HS-27A (cell line): ENCODE measurements at places on chromosomes 7 and 10.
A peak's percentile ranks its signal among the peaks of the same experiment; 100 is the strongest.

- DNase-seq: no peak
These were observed 8.3 kb upstream of the FRMPD2 start for GRCh38 chr10:48282829-48283228.

DNA sequence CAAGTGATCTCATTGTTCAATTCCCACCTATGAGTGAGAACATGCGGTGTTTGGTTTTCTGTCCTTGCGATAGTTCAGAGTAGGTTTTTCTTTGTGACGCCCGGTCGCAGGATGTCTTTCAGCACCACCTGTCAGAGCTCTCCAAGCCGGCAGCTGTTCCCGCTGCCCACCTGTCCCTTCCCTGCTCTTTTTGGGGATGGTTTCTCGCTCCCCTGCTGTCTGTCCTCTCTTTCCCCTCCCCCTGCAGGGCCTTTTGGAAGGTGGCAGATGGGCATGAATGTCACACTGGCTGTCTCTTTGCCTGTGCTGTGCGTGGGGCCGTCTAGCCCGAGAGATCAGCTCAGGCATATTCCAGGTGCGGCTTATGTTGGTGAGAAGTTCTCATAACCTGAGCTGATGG lies 137.0 kb downstream of the GRK5 start:
- no peak for DNase-seq

- no peak for DNase-seq
These were observed 152.2 kb downstream of the ARL4A start for GRCh38 chr7:12839508-12840153.

- no peak for DNase-seq
These were observed 239.1 kb downstream of the SKAP2 start for GRCh38 chr7:26625286-26625685.

- DNase-seq: no peak
These were observed 143.9 kb upstream of the LSM8 start for GRCh38 chr7:118039963-118040489.

DNA sequence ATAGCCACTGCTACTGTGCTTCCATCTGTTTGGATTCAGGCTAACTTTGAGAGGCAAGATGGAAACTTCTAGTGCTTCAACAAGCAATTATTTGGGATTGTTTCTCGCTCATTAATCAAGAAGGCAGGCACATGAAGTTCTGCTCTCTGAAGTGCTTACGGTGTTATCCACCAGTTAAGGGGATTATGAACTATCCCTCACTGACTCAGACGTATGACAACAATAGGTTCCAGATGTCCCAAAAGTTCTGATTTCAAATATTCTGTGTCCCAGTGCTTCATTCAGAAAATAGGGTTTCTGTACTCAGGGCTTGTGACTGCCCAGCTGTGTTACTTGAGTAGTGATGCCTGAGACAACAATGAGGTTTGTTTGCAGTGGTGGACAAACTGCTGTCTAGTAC lies 81.0 kb downstream of the HACD1 start:
- no peak for DNase-seq

DNA sequence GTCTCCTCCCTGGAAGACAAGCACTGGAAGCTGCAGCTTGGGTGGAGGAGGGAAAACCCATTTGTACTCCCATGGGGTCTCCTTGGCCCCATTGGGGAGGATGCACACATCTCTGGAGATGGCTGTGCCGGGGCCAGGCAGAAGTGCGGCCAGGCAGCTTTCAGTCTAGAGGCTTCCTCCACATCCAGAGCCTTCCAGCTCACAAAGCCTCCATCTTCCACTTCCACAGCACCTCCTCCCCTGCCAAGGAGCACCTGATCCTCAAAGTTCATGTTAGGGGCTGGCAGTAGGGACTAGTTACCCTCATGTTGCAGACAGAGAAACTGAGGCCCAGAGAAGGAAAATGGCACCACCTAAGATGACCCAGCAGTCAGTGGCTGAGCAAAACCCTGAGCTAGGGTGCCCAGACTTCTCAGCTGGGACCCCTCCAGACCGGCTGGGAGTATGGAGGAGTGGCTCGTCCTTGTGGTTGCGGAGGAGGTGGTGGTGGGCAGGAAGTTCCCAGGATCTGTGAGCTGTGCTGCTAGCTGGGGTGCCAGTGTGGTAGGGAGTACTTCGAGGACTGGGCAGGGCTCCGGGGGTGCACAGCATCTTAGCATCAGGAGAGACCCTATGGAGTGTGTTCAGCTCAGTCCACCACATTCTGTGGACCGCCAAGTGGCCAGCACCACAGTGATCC lies 44.2 kb downstream of the ADCYAP1R1 start:
- DNase-seq: no peak

GRCh38 chr10:119575506-119575905 lies 21.3 kb downstream of the TIAL1 start:
- no peak for DNase-seq

DNA sequence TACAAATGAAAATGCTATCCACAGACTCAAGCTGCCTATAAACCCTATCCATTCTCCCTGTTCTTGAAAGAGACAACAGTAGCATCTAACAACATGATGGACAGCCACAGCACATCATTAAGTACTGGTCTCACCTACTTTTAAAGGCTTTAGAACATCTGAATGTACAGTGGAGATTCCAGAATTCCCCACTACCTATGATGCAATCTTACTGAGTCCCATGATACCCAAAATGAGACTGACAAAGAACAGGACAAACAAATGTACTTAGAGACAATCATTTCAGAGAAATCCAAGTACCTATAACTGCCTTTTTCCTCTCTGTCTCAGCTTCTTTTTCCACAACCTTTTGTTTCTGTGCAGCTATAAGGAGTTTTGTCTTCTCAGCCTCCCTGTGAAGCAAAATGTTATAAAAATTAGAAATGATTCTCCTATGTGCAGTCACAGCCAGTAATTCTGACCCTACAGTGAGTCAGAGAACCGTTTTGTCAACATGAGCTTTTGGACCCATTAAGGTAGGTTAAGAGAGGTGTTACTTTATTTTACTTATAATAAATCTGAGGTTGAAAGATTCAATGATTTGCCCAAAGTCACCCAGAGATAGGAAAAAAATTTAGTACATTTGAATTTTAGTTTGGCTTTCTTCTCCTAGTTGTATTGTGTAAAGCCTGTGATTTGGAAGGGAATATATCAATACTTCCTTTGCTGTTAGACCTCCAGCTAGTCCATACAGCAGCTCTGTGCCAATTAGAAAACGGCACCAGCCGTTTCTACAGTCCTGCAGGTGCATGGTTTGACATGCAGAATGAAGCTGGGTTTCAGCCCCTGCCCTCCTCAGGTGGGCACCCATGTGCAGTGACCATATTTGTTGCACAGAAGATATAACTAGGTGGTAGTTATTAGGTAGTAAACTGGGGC lies 21.9 kb downstream of the ERLIN1 start:
- no peak for DNase-seq

GRCh38 chr10:58335306-58336005 lies 650 bp downstream of the UBE2D1 start:
- peak; percentile 5 for DNase-seq

- DNase-seq: no peak
These were observed 21.0 kb upstream of the MYL7 start for GRCh38 chr7:44162179-44162578.

DNA sequence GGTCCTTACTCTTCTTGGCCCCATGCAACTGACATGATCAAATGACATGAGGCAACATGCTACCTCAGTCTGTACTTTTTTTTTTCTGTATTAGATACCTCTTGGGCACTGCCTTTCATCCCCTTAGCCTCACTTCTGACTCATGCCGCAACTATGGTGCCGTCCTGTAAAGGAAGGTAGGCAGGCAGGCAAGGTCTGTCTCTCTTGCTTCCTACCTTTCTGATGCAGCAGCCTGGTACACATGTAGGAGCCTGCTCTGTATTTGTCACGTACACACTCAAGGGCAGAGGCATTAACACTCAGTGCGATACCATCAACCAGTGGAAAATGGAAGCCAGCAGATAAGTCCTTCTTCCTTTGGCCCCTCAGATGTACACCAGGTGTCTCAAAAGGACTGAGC lies 146.7 kb downstream of the ATE1 start:
- no peak for DNase-seq

- DNase-seq: no peak
These were observed 183.1 kb upstream of the PRSS58 start for GRCh38 chr7:142440906-142441411.

GRCh38 chr10:123906296-123906695 lies 14.7 kb upstream of the CPXM2 start:
- no peak for DNase-seq

DNA sequence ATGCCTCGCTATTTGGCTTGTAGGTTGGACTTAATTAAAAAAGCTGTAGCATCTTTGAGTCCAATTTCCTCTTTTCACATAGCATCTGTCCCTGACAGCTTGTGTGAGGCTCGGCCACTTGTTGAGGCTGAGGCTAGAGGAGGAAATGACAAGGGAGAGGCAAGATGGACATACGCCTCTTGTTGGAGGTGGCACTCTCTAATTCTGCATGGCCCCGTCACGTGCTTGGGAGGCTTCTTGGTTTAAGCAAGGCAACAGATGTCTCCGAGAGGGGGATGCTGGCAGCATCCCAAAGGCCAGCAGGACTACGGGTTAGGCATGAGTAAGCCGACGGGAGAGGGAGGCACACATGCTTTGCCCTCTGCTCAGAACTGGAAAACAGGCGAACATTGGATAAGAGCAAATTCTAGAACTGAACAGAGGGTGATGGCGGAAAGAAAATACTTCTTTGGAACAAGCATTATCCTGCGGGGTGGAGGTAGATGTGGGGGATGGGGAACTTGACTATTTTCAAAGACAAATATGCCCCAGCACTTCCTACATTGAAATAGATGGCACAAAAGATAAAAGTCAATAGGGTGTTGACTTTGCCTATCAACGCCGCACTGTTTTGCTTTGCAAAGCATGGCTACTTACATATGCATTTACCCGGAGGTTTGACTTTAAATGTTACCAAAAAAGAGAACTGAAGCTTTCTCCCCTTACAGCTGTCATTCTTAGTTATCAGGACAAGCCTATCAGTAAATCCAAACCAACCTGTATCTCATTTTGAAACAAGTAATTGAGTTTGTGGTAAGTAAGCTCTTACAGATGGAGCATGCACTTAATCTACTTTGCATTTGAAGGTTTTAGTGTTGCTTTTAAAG lies 94.8 kb downstream of the CHN2 start:
- DNase-seq: no peak

DNA sequence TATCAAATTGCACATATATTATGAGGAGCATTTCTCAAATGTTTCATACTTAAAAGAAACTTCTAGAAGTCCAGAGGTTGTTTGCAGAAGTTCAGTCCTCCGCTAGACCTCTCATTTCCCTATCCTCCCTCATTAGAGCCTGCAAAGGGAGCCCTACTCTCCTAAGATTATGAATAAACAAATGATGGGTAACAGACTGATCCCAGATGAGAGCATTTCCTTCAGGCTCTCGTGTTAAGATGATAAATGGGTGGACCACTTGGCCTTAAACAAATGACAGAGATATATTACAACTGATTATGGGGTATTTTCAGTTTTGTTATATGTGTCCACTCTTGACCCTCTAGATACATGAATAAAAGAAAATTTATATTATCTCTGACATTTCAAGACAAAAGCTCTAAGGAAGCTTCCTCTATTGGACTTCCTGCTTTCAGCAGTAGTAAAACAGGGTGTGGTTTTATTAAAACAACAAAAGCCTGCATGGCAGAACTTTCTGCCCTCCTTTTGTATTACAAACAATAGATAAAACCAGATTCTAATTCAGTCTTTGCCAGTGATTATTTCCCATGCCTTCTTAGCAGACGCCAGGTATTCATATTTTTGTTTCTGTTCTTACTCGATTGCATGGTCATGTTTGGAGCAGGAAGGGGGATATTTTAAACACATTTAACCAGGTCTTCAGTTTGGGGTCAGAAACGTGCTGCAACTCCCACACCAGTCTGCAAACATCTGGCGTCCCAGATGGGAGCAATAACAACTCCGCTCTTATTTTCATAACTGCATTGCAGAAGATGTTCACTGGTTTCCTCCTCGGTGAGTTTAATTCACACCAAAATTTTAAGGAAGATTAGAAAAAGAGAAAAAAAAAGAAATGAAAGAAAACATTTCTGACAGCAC lies 52.4 kb upstream of the FAM204A start:
- no peak for DNase-seq

DNA sequence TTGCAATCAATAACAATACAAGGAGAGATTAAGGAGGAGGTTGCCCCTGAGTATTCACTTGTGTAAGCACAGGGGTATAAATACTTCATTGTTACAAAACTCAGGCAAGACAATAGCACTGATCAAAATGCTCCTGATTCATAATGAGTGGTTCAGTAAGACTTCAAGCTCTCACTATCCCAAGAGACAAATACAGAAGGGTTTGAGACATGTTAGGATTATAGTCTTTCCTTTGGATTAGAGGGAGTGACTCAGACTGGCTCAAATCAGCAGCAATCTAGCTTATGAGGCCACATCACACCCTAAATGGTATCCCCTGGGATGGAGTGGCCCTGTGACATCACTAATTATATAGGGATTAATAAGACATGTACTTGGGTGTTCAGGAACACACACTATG lies 167.2 kb upstream of the HGF start:
- DNase-seq: no peak

DNA sequence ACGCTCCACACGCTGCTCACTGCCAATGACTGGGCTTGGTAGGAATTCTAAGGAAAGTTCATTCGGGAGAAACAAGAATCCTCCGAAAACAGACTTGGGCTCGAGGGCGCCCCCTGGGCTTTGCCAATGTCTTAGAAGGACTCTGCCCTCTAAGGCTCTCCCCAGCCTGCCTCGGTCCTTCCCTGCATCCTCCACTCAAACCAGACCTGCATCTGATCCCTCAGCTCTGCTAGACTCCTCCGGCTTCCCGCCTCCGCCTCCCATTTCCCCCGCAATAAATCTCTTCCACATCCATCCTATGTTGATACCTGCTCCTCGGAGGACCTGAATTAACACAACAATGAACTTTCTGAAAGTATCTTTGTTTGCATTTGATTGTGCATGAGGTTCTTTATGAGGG lies 177.6 kb downstream of the PLPP4 start:
- no peak for DNase-seq

DNA sequence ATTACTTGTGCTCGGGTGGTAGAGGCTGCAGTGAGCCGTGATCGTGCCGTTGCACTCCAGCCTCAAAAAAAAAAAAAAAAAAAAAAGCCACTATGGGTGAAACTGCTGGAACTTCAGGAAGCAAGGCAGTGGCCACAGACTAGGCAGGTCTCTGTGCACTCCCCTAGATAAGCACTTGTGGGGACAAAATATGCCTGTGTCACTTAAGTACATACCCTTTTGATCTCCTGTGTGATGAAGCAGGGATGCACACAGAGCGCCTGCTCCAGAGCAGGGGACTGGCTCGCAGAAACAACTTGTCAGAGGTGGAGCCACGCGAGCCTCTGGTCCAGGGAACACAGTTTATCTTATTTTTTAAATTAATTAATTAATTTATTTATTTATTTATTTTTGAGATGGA lies 42.9 kb upstream of the PSAP start:
- no peak for DNase-seq

- DNase-seq: no peak
These were observed 68.6 kb downstream of the MMRN2 start for GRCh38 chr10:86888585-86889381.

- no peak for DNase-seq
These were observed 150.3 kb upstream of the NPY start for GRCh38 chr7:24133691-24134090.
